Calu3 (cell line): ENCODE measurements at places on chromosomes 6 and 20. TPM values are rescaled to one million over a fixed set of nuclear protein-coding genes. Genes with fewer than 3 reads are reported as not detected.

DNA sequence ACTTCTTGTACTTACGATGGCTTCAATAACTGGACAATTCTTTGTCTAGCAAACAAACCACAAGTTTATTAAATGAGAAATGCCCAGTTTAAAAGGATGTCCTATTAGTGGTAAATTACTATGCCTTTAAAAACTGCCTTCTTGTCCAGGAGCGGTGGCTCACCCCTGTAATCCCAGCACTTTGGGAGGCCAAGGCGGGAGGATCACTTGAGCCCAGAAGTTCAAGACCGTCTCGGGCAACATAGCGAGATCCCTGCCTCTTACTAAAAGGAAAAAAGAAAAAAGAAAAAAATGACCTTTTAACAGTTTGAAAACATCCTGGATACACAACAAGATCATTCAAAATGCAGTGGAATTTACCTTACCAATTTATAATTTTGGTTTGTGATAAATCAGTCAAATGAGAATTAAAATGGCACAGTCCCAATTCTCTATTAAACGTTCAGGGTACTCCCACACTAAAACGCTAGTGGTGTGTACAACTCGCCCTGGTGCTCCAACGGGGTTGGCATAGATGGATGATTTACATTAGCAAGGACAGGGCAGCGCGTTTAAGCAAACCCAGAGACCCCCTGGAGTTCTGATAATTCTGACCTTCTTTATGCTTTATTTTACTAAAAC, 2.3 kb downstream of the ZBTB2 start:
- no peak for DNase-seq

DNA sequence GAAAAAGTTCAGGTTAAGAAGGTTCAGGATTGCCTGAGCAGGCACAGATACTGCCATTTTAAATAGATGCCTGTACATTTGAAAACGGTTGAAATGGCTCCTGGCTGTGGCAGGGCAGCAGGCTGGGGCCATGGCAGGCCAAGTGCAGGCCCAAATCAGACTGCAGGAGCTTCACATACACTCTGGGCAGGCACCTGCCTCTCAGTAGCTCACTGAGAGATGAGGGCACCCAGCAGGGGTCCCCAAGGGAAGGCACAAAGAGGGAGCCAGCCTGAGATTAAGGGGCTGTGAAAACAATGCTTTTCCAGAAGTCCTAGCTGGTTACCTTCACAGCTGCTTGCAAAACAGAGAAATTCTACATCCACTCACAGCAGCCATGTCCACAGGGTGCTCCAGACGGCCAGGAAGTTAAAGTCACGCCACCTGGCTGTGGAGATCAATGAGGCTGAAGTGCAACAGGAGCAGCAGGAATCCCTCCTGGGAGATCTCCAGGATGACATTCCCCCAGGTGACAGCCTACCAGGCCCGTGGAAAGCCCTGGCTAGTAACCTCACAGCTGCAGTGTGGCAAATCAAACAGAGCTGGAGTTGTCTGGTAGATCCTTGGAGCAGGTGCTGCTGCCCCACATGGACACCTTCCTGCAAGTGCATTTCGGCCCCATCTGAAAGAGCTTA, 6.2 kb upstream of the RAET1E start:
- DNase-seq = no peak

- peak; percentile 69 for DNase-seq
These were observed 131.2 kb upstream of the BTN3A2 start for GRCh38 chr6:26233649-26234420.

DNA sequence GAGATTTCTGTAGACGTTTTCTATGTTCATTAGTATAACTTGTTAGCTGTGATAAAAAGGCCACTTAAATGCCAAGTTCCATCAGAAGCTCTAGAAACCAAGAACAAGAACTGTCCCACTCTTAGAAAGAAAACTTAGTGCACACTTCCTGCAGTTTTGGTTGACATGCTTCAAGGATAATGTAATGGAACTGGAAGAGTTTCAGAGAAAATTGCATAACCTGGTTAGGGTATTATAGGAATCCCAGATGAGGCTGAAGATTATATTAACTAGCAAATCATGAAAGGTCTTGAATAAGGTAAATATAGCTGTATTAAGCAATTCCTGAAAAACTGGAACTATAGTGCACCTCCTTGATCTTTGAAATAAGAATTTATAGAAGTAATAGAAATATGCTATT, 1.8 kb upstream of the PHACTR2 start:
- DNase-seq = no peak

GRCh38 chr6:86934365-86934764, 3.0 kb upstream of the HTR1E start:
- DNase-seq = no peak

Gene ADGB
- not detected in 2 replicates for total RNA-seq

- DNase-seq = no peak
These were observed 37.8 kb downstream of the HFE start for GRCh38 chr6:26124781-26125685.

DNA sequence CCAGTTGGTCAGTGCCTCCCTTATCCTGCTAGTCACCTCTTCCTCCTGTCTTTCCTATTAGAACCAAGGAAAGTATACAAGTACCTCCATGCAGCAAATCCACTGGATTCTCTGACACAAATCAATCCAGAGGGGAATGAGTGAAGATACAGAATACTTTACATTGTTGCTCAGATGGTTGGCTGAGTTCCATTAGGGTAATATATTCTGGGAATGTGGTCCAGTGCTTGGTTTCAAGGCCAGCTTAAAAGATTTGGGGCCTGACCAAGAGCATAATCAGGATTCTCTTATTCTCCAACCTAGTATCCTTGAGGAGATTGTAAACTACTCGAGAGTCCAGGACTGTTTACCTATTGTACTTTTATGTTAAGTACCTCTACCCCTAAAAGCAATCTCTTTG, 23.0 kb downstream of the CARMIL1 start:
- no peak for DNase-seq

Gene C6orf163
- 5.9 TPM in 2 replicates for total RNA-seq

Gene PSORS1C2
- total RNA-seq = not detected in 2 replicates

DNA sequence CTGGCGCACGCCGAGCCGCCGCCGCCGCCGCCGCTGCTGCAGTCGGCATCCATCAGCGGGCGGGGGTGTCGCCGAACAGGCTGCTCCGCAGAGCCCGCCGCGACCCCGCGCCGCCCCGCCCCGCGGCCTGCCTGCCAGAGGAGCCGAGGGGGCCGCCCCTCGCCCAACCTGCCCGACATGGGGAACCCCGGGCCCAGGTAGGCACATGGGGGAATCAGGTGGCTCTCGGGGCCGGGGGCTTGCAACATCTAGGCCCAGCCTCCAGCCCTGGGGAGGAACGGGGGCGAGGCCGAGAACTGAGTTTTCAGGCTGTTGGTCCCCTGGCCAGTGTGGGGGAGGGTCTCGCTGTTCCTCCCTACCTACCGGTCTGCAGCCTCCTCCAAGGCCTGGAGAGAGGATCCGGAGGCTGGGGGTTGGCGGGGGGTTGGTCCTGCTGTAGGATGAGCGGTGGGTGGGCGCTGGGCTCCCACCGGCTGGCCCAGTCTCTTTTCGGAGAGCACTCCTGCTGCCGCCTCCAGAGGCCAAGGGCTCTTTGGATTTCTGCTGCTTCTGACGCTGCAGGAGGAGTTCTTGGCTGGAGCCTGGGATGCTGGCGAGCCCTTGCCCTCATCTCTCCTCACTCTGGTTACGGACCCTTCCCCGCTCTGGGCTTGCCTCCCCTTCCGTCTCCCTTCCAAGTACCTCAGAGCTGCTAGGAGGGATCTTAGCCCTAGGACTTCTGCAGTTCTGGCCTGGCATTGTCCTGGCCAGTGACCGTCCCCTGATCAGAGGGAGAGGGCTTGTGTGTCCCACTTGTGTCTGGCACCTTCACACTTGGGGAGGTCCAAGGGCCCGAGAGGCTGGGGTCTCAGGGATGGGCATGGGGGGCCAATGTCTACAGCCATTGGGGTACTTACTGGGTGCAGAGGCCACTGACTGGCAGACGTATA, at the start of gene EPB41L1:
TSS of gene EPB41L1 (plus strand) at position 41 of the 929 bp plus-strand sequence. CDS start 19,038 bp downstream, outside the sequence.
- DNase-seq = no peak

DNA sequence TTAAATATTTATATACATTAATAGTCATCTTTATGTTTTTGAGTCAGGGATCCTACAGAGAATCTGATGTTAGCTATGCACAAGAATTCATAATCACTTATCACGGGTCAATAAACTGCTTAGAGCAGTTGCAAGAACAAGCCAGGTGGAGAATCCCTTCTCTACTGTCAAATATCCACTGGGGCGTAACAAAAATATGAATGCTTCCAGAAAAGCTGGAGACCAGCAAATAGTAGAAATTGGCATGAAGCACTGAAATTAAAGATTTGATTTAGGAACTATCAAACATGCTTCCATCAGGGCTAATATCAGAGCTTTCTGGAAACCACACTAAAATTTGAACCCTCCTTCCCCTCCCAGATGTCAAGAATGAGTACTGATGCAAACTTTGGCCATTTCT, 37.3 kb downstream of the ADGRG6 start:
- no peak for DNase-seq

Gene COX4I2
- total RNA-seq = not detected in 2 replicates

- DNase-seq = no peak
These were observed 14.3 kb downstream of the SERPINB6 start for GRCh38 chr6:2956930-2957685.

DNA sequence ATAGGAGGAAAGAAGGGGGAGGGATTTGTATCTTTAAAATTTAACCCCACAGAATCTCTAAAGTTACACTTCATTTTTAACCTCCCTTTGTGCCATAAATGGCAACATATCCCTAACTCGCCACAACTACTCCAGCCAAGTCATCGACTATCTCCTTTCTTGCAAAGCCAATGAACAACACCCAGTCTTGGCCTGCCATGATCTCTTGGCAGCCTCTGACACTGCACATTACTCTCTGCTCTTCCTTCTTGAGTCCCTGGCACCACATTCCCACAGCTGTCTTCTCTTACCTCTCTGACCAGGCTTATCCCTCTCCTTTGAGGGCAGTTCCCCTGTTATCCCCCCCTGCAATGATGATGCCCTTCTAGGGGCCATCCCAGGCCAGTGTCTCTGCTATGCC, 42.5 kb downstream of the MBOAT1 start:
- no peak for DNase-seq

- DNase-seq = no peak
These were observed 35.9 kb upstream of the FAM135A start for GRCh38 chr6:70377372-70377771.

- DNase-seq = peak; percentile 58
These were observed 23.6 kb upstream of the ANKRD60 start for GRCh38 chr20:58251979-58252591.

Gene RIMS4
- 0.40 and 0.91 TPM in 2 replicates for total RNA-seq

Gene RNF144B
- 7.4 and 12.1 TPM in 2 replicates for total RNA-seq

GRCh38 chr20:3402453-3402852, 5.0 kb downstream of the DNAAF9 start:
- DNase-seq = no peak

DNA sequence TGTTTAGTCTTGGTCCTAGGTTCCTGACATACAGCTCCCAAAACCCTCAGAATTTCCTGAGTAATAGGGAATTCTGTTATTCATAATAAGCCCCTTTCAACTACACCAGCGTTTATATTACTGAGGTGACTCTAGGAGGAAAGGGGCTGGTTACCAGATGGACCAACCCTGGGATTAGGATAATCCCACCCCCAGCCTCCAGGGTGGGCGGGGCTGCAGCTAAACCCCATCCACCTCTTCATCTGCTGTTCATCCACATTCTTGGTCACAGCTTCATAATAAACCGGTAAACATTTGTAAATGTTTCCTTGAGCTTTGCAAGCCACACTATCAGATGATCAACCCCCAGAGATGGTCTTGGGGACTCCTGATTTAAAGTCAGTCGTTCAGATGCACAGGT, 38.3 kb downstream of the NINL start:
- no peak for DNase-seq

DNA sequence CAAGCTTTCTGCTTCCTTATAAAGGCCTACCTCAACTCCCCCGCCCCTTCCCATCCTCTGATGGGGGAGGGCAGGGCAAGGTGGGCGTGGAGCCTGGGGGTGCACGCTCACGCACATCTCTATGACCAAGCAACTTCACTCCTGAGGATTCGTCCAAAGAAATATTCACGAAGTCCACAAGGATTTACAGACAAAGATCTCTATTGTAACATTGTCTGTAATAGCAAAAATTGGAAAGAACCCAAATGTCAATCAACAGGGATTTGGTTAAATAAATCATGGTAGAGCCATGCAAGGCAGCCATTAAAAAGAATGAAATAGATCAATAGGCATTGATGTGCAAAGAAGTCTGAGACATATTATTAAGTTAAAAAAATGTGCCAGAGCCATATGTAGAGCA, 130.4 kb upstream of the AFDN start:
- no peak for DNase-seq

DNA sequence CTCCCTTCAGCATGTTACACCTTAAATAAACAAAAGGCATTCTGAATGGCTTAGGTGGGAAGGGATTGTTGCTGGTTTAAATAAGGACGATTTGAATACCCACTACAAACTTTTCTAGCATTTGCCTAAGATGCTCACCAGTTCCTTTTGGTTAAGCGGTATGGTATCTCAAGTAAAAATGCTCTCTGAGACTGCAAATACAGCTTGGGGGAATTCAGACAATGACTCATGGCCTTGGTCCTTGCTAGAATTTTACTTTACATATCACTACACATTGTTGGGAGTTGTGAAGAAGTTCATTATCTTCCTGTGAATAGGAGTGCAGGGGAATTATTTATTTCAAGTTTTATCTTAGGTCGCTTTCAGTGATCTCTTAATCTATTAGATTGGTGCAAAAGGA, 670.7 kb downstream of the UTRN start:
- no peak for DNase-seq

GRCh38 chr20:43507150-43508080, at the start of gene L3MBTL1:
Gene L3MBTL1, plus strand, starts transcription at chr20:43507697. Its CDS starts 5,807 bp downstream, at chr20:43513504.
- peak; percentile 89 for DNase-seq

GRCh38 chr6:144140867-144141266, 9.4 kb upstream of the STX11 start:
- no peak for DNase-seq

- no peak for DNase-seq
These were observed 130.6 kb downstream of the ERMARD start for GRCh38 chr6:169881976-169882375.

DNA sequence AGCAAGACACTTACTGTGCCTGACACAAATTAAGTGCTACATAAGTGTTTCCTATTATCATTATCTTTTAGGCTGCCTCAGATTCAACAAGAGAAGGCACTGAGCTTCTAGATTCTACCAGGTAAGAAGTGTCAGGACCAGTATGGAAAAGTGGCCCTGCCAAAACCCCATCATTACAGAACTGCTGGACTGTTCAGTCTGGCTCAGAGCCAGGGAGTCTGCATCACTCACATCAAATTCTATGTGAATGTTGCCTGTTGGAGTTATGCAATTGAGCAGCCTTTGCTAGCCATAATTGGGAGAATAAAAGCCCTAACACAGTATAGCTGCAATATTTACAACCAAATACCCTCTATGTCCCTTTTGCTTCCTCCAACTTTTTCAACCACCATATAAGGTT, 70.9 kb downstream of the ATG5 start:
- DNase-seq = no peak

Gene TMEM244
- not detected in 2 replicates for total RNA-seq

DNA sequence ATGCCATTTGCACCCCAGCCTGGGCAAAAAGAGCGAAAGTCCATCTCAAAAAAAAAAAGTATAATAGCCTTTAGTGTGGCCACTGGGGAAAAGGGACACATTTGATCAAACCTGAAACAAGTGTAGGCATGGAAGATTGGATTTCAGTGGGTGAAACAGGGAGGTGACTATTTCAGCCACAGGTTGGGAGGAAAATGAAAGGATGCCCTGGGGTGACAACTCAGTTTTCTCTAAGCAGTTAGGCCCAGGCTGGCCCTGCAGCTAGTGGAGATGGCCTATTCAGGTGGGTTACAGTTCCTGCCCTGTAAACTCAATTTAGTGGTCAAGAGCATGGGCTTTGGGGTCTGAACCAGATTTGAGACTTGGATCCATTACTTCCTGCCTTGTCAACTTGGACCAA, 36.4 kb downstream of the SPATA2 start:
- no peak for DNase-seq

Gene CAPN11
- total RNA-seq = not detected in 2 replicates

GRCh38 chr6:137403855-137404254, 90.3 kb downstream of the OLIG3 start:
- DNase-seq = no peak
